ENCODE measurements at places on chromosomes 7 and 10.

- peak; percentile 89 for DNase-seq
Observed at GRCh38 chr7:101125989-101126650, 784 bp upstream of the SERPINE1 start.

DNA sequence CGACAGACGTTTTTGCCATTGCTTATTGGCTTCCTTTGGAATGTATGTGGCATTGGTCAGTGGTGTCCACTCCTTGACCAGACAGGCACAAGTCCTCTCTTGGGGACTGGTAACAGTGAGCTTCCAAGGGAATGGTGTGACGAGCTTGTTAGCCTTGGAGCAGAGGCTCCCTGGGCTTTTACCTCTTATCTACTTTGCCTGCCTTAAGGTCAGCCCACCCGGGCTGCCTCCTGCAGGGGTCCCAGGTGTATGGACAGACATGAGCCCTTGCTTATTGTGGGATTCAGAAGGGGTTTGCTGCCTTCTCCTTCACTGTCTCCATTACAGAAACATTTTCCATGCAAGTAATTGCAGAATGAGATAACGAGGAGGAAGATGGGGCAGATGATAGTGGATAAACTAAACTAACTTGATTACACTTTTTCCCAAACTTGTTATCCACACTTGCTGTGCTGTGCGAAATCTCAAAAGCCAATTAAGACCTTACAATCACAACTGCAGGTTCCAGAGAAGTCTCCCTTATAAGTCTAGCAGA, 29.7 kb downstream of the PLPP4 start:
- DNase-seq: no peak

GRCh38 chr7:96121752-96122151, 200.1 kb downstream of the SLC25A13 start:
- no peak for DNase-seq

- DNase-seq: no peak
Observed at GRCh38 chr7:132683896-132684690, 107.8 kb upstream of the PLXNA4 start.

DNA sequence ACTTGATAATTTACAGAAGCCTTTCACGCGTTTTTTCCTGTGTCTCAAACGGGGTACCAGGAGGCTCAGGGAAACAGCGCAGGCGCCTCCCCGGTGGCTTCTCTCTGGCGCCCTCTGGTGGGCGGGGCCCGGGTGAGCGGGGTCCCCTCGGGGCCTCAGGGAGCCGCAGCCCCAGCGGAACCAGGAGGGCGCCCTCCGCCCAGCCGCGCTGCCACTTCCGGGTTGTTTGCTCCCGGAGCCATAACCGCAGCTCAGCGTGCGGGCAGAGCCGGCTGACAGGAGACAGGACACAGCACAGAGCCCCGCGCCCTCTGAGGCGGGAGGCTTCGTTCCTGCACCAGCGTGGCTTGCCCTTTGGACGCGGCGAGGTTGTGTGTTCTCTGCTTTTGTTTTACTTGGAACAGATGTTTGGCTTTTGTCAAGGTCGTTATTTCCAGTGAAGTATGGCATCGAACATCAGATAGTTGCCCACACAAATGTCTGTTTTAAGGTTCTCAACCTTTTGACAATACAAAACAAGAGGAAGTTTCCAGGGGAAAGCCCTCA, 6.9 kb upstream of the CYP2E1 start:
- peak; percentile 55 for DNase-seq

DNA sequence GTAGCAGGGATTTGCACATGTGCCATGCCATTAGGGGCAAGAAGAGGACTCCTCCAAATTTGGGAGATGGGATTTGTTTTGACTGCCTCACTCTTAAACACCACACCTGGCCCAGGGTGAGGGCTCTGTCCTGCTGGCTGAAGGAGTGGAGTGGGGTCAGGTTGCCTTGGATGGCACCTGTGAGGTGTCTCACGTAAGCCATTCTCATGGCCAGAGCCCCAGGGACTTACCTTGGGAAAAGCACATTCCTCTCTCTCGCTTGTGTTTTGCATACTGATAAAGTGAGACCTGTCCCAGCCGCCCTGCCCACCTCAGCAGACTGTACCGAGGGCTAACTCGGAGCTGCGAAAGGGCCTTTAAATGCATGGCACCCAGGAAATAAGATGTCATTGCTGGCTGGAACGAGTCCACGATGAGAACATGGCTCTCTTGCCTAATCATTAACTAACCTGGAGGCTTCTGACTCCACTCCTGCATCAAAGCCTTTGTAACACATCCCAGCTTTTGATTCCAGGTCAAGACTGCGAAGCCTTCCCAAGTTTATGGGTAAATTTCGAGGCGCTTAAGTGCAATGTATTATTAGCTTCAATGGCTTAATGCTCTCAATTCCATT, 184.0 kb upstream of the RNF32 start:
- no peak for DNase-seq

- DNase-seq: peak; percentile 73
Observed at GRCh38 chr7:139683137-139683921, 94.5 kb downstream of the HIPK2 start.

DNA sequence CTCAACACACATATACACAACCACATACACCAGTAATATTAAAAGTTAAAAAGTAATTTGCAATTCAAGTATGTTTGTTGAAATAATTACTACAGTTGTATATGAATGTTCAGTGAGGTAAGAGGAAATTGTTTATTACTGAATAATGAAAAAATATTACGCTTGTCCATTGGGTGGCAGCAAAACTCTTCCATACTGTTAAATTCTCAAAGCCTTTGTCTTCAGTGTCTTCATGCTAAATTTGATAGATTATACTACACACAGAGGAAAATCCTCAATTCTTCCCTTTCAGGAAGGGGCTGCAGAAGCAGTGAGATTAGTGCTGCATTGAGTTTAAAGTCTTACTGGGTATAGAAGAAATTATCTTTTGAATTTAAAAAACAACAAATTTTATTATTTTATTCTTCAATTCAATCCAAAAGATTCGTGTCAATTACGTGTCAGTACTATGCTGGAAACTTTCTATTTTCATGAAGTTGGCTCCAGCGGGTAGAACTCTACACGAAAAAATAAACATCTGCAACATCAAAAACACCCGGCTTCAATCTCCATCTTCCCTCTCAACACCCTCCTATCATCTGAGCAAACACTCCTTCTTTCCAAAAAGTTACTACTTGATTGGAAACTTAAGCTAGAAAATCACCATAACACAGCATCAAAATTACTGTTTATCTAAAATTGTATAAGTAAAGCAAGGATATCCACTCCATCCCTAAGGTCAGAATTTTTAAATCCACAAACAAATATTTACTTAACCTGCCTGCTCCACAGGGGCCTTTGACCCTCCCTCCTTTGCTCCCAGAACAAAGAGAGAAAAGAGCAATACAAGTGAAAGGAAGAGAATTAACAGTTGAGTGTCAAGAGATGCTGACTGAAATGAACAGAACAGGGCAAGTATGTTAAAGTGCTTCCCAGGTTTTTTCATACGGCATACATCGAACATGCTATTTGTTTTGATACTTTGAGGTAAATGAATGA, 37.0 kb upstream of the TES start:
- peak; percentile 85 for DNase-seq

DNA sequence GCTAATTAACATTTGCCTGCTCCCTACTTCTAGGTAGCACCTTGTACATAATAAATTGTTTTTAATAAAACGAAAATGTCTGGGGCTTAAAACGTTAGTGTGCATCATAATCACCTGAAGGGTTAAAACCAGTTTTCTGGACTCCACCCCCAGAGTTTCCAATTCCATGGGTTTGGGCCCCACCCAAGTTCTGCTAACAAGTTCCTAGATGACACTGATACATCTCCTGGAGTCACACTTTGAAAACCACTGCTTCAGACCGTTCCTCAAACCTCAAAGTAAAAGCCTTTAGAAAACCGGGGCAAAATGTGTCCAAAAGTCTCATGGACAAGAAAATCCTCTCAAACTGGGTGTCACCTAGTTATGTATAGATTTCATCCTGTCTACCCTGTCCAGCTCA, 9.3 kb downstream of the OSBPL3 start:
- DNase-seq: no peak

DNA sequence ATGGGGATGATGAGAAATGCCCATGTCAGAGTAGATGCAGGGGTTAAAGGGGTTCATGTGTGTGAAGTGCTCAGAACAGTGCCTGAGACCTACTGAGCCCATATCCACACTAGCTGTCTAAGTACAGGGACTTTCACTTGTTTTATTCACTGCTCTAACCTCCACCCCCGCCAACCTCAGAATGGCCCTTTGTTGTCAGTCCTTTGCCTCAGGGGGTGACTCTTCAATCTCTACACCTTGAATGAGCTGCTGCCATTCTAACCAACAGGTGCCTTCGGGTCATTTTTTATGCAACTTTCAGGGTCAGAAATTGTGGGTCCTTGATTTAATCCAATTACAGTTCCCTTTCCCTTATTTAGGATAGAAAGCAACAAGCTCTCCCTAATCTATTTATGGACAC, 26.2 kb downstream of the VSTM4 start:
- no peak for DNase-seq

- DNase-seq: no peak
Observed at GRCh38 chr7:158255156-158255555, 332.5 kb downstream of the PTPRN2 start.

- DNase-seq: peak; percentile 81
Observed at GRCh38 chr7:40329601-40330153, 194.9 kb downstream of the SUGCT start.

DNA sequence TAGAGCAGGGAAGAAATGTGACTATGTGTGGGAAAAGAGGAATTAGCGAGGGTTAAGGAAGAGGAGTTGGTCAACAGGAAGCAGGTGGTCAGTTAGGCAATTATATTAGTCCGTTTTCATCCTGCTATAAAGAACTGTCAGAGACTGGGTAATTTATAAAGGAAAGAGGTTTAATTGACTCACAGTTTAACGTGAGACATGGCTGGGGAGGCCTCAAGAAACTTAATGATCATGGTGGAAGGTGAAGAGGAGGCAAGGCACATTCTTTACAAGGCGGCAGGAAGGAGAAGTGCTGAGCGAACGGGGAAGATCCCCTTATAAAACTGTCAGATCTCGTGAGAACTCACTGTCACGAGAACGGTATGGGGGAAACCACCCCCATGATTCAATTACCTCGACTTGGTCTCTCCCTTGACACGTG, 35.0 kb downstream of the RAMP3 start:
- DNase-seq: no peak

All from cardiac fibroblast (primary cell).